ENCODE measurements at places on chromosomes 13 and 19. TPM values are rescaled to one million over a fixed set of nuclear protein-coding genes. Genes with fewer than 3 reads are reported as not detected.

Gene ZNF823
- 5.3 TPM for total RNA-seq

Gene C19orf67
- not detected for total RNA-seq

Gene FAM216B
- 7.9 TPM for total RNA-seq

Gene ZNF160
- 25.4 TPM for total RNA-seq

Gene SLITRK5
- total RNA-seq, result 0.09 TPM

Gene FXYD7
- not detected for total RNA-seq

Gene ZNF578
- 2.3 TPM for total RNA-seq
